ENCODE measurements at places on chromosomes 12 and 14.

DNA sequence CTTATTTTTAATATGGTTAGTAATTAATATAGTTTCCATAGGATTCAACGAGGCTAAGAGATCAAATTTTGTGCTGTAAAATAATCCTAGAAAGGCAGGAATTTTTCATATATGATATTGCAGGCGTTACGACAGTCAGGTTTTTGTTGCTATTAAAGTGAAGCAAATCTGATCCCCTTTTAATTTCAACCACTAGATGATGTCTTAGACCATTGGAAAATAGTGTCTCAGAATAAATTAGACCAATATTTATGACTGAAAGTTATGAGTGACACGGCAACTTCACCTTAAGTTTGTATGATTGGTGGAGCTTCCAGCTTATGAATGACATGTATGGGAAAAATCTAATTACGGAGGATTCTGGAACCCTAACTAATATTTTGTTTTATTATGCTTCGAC, 2.5 kb downstream of the TPH2 start:
- DNase-seq, result peak; percentile 46

DNA sequence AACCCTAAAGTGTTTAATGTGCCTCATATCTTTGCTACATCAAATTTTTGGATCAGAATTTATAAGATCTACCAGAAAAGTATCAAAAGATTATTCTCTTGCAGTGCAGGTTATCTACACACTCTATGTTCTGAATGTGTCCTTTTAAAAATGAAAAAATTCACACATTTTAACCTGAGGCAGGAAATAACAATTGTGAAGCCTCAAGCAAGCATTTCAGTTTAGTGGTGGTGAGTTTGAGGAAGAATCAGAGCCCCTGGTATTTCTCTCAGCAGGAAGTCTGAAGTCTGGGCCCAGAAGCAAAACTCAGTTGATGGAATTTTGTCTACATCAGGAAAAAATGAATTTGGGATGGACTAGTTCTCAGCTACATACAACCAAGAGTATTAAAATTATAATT, 137.0 kb upstream of the PZP start:
- DNase-seq, result no peak

GRCh38 chr14:60235440-60235839, 13.6 kb upstream of the PPM1A start:
- DNase-seq, result no peak

DNA sequence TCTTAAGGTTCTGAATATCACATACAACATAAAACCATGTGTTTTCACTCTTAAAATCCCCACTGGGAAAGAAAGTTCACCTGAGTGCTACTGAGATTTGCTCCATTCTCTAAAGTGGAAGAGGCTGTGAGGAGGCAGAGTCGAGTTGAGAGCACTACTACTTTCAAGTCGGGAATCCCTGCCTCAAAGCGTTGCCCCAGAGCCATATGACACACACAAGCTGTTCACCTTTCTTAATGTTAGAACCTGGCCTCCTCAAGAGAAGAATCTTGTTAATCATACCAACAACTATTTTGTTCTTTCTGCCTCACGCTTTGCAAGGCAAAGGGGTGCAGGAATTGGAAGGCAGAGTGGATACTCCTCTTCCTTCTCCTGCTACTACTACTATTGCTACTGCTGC, 149.7 kb upstream of the DAAM1 start:
- no peak for DNase-seq

DNA sequence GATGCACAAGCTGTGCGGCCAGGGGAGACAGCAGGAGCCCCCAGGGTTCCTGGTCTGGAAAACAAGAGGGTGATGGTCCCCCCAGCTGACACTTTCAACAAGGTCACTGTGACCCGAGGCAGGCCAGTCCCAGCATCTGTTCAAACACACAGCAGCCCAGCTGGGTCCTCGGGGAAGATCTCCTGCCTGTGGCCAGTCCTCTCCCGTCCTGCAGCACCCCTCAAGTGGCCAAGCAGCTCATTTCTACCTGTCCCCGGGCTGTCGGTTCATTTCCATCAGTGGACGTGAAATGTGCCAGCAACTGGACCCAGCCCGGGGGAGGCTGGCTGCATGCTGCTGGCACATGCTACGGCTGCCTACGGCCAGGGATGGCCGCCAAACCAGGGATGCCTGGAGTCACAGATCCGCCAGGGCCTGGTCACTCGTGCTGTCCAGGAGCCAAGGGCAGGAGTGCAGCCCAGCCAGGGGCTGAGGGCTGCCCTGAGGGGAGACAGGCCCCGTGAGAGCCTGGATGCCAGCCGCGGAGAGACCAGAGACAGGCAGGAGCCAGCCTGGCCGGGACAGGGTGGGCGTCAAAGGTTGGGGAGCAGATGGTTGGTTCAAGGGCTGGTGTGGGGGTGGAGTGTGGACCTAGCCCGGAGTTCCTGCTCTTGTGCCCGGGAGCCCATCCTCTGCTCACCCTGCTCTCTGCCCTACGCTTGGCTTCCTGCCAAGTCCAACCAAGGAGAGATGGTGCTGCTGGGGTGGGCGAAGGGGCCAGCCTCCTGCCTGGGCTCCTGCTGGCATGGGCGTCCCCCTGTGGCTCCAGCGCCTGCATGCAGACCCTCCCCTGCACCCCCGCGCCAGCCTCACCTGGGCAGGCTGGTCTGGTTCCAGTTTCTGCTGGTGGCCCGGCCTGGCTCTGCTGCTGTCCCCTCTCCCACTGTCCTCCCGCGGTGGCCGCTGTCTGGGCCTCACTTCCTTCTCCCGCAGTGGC, 143.8 kb downstream of the ADGRD1 start:
- DNase-seq, result no peak

GRCh38 chr14:61730756-61731373, 31.4 kb upstream of the SNAPC1 start:
- DNase-seq, result peak; percentile 24

DNA sequence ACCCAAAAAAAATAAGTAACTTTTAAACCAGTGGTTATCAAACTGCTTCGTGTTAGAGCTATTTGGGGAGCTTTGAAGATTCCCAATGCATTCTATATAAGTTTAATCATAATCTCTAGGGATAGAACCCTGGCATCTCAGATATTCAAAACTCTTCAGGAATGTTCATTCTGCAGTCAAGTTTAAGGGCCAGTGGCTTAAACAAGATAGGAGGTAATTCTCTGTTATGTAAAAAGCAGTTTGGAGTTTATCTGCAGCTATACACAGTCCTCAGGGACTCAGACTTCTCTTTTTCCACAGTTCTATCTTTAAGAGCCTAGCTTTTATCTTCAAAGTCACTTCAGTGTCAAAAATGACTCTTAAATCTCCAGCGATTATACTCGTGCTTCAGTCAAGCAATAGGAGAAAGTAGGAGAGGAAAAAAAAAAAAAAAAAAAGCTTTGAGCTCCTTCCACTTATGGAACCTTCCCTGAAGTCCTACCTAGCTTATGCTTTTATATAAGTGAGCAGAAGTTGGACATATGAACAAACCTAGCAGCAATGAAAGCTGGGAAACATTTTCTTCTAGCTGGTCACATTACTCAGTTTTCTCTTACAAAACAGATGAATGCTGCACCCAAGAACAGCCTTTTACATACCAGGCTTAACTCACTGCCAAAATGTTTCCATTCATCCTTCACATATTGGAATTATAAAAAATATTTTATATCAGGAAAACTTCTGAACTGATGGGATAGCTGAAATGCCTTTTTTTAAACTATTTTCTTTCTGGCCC, 302.8 kb downstream of the FSCB start:
- DNase-seq, result no peak

GRCh38 chr12:107654873-107655272, 30.7 kb upstream of the PWP1 start:
- DNase-seq, result no peak

- DNase-seq, result peak; percentile 64
Measured at GRCh38 chr14:73634011-73634833, 10.6 kb upstream of the DNAL1 start.

- DNase-seq, result no peak
Measured at GRCh38 chr12:52228931-52229330, 4.1 kb upstream of the KRT7 start.

DNA sequence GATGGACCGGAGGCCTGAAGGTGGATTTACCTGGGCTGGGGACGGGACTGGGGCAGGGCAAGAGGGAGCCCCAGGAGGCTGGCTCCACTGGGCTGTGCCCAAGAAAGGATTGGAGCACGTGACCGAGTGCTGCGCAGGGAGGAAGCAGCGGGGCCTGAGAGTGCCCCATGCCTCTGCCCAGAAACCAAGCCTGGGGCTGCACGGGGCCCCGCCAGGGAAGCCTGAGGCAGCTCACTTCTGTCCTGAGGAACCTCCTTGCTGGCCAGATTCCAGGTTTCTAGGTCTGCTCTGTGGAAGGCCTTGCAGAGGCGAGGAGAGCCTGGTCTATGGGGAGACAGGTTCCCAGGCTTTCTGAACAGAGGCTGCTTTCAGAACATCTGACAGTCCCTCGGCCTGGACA, 10.4 kb downstream of the NGB start:
- no peak for DNase-seq

DNA sequence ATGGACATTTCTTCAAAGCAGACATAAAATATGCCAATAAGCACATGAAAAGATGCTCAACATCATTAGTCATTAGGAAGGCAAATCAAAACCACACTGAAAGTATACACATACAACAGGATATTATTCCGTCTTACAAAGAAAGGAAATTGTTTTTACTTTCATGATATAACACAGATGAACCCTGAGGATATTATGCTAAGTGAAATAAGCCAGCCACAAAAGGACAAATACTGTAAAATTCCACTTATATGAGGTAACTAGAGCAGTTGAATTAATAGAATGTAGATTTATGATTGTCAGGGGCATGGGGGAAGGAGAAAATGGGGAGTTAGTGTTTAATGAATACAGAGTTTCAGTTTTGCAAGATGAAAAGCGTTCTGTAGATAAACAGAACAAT, 4.2 kb downstream of the ACYP1 start:
- no peak for DNase-seq

- DNase-seq, result no peak
Measured at GRCh38 chr12:16913832-16914490, 308.0 kb upstream of the LMO3 start.

DNA sequence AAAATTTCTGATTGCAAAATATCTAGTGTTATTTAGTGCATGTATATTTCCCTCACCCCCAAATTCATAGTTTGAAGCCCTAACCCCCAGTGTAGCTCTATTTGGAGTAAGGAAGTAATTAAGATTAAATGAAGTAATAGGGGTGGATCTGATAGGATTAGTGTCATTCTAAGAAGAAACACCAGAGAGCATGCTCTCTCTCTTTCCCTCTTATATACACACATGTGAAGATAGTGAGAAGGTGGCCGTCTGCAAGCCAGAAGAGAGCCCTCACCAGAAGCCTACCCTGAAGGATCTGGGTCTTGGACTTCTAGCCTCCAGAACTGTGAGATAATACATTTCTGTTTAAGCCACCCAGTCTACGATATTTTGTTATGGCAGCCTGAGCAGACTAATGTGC, 120.3 kb downstream of the TMEM30B start:
- DNase-seq, result no peak

- no peak for DNase-seq
Measured at GRCh38 chr14:38623661-38624060, 367.8 kb upstream of the CLEC14A start.

- no peak for DNase-seq
Measured at GRCh38 chr12:133236556-133236955, 879 bp upstream of the ANHX start.

- DNase-seq, result peak; percentile 63
Measured at GRCh38 chr12:14948672-14949071, 10.3 kb upstream of the ERP27 start.

DNA sequence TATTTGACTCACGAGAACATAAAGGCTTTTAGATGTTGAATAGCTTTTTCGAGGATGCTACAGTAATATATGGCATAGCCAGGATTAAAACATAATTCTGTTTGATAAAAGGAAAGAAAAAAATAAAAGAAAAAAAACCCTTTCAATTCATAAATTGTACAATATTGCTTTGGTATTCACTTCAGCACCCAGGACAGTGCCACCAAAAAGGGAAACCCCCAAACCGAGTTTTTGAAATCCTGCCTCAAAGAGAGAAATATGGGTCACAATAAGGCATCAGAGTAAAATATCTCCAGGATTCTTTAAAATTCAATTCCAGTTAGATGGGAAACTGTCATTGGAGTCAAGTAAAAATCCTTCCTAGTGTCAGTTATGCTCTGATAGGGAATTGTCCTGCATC, 551.2 kb upstream of the SEL1L start:
- no peak for DNase-seq

DNA sequence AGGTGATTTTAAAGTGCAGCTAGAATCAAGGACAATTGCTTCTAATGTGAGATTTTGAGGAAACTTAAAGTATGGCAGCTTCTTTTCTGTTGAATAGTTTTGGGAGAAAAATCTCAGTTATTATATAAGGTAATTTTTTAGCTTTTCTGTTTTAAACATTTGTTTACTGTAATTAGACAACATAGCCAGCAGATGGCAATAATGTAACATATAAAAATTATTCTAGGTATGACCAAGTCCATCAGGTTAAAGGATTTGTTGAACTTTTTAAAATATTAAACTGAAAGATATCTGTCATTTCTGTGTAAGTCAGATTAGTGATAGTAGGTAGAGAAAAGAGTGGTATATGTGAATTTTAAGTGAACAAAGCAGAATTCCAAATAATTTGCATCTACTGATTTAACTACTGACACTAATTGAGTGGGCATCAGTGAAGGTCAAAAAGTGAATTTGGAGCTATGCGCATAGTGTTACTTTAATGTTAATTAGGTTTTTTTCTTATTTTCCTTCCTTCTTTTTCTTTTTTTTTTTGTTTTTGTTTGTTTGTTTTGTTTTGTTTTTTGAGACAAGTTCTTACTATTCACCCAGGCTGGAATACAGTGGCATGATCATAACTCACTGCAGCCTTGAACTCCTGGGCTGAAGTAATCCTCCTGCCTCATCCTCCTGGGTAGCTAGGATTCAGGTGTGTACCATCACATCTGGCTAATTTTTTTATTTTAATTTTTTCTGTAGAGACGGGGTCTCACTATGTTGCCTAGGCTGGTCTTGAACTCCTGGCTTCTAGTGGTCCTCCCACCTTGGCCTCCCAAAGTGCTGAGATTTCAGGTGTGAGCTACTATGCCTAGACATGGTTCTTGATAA, 18.6 kb downstream of the PRORP start:
- no peak for DNase-seq

- DNase-seq, result no peak
Measured at GRCh38 chr12:5525783-5526367, 94.0 kb downstream of the NTF3 start.

GRCh38 chr12:104000807-104001434, 35.2 kb downstream of the TDG start:
- no peak for DNase-seq

DNA sequence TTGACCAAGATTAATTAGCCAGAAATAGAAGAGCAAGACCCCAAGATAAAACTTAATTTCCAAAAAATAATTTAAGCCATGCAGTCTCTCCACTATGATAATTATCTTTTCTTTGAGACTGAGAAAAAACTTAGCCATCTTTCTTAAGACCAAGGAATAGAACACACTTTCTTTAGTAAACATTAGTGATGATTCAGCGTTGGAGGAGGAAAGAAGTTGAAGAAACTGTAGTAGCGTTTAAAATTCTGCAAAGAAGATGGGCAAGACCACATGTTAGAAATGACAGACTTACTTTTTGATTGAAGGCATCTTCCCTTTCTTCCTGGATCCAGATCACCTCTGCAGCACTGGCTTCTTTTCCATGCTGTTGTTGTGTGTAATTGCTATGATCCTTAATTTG, 124.8 kb upstream of the RASSF8 start:
- DNase-seq, result no peak

GRCh38 chr14:55051423-55052268, at the start of gene MAPK1IP1L:
Gene MAPK1IP1L, plus strand, starts transcription at chr14:55051647. Its CDS starts 10,037 bp downstream, at chr14:55061684.
- peak; percentile 92 for DNase-seq
